ENCODE measurements at places on chromosomes 7 and 10.

- no peak for DNase-seq
Observed at GRCh38 chr7:134695321-134695860, 48.7 kb downstream of the BPGM start.

DNA sequence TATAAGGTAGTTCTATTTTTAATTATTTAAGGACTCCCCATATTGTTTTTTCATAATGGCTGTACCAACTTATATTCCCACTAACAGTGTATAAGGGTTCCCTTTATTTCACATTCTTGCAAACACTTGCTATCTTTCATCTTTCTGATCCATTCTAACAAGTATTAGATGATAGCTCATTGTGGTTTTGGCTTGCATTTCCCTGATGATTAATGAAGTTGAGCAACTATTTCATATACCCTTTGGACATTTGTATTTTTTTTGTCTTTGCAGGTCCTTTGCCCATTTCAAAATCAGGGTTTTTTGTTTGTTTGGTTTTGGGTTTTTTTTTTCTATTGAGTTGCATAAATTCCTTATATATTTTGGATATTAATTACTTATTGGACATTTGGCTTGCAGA lies 107.2 kb downstream of the EPC1 start:
- DNase-seq: no peak

DNA sequence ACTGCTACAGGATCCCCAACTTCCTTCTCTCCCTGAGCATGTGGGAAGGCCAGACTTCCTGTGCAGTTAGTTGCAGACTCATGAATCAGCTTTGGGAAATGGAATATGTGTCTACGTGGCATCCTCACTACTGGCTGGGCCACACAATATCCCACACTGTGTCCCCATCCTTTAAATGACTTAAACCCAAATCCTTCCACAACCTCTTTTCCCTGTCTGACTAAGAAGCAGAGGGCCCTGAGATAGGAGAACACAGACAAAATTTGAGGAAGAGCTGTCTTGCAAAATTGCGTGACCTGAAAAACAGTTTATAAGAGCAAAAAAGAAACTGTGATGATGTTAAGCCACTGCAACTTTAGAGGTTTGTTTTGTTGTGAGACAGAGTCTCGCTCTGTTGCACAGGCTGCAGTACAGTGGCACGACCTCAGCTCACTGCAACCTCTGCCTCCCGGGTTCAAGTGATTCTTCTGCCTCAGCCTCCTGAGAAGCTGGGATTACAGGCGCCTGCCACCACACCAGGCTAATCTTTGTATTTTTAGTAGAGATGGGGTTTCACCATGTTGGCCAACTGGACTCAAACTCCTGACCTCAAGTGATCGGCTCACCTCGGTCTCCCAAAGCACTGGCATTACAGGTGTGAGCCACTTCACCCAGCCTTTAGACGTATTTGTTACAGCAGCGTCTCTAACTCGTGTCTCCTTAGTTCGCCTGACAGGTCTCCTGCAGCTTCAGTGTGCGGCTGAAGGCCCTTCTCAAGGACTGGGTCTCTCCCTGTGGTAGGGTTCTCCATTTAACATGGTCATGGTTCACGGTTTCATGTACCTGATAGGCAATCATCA lies 46.9 kb upstream of the SFMBT2 start:
- no peak for DNase-seq

GRCh38 chr10:46319389-46319788 lies 32.6 kb downstream of the ANTXRL start:
- no peak for DNase-seq

- no peak for DNase-seq
Observed at GRCh38 chr7:134212576-134213546, 85.7 kb downstream of the LRGUK start.

DNA sequence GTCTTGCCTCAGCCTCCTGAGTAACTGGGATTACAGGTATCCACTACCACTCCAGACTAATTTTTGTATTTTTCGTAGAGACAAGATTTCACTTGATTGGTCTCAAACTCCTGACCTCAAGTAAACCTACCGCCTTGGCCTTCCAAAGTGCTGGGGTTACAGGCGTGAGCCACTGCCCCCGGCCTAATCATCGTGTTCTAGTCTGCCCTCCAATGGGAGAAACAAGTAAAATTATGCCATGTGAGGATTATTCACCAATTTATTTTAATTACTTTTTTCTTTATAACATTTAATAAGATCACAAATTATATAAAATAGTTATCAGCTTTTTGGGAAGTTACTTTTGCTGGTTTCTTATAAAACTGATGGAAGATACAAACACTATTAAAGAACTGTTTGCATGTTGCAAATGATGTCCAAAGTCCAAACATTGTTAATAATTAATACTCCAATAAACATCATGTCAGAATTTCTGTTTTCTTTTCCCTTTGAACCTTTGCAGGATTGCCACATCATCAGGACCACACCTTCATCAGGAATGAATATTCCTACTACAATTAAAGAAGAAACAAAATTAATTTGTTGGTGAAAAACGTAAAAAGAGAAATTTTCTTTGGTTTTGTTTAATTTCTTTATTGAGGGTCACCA lies 786 bp upstream of the AKR1C4 start:
- no peak for DNase-seq

GRCh38 chr7:10756981-10757380 lies 216.7 kb upstream of the PHF14 start:
- no peak for DNase-seq

- DNase-seq: peak; percentile 77
Observed at GRCh38 chr7:17401791-17402627, 103.6 kb downstream of the AHR start.

- no peak for DNase-seq
Observed at GRCh38 chr10:62072901-62073300, 171.4 kb downstream of the ARID5B start.

- DNase-seq: no peak
Observed at GRCh38 chr7:44498230-44498954, 7.9 kb upstream of the NUDCD3 start.

DNA sequence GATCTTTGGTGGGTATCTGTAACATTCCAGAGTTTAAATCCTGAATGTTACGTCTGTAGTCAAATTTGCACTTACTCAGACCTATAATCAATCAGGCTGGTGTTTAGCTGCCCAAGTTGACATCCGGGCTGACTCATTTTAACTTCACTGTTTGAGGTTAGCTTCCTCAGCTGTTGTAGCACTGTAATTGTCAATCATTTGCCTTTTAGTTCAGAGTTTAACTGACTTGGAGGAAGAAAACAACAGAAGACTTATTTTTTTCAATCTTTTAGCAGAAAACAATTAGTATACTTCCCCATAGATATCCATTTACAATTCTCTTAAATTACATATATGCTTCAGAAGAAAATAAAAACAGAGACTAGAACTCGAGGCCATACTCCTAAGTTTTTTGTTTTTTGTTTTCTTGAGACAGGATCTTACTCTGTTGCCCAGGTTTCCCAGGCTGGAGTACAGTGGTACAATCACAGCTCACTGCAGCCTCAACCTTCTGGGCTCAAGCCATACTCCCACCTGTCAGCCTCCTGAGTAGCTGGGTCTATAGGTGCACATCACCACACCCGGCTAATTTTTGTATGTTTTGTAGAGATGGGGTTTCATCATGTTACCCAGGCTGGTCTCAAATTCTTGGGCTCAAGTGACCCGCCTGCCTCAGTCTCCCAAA lies 38.5 kb upstream of the LRRC17 start:
- DNase-seq: peak; percentile 80

GRCh38 chr7:4934419-4935025 lies 24.5 kb downstream of the MMD2 start:
- DNase-seq: no peak

DNA sequence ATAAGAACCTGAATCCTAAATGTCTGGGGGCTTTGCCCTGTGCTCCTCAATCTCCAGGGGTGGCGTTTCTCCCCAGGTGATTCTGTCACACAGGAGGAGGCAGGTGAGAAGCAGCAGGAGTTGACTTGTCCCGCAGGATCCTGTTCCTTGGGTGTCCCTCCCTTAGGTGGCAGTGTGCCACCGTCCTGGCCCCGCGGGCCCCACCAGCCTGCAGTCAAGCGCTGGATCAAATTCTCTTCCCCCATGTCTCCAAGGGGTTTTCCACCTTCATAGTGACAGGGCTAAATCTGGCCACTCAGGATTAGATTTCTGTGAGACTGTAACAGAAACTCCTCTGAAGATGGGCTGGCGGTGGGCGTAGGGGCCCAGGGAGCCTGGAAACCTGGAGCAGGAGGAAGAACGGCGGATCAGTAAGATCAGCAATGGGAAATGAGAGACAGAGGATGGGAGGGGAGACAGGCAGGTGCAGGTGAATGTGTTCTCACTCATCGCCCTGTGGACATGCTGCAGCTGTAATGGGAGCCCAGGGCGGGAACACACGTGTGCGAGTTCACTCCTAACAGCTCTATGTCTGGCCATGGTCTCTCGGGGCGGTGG lies 329.2 kb upstream of the COBL start:
- DNase-seq: no peak

DNA sequence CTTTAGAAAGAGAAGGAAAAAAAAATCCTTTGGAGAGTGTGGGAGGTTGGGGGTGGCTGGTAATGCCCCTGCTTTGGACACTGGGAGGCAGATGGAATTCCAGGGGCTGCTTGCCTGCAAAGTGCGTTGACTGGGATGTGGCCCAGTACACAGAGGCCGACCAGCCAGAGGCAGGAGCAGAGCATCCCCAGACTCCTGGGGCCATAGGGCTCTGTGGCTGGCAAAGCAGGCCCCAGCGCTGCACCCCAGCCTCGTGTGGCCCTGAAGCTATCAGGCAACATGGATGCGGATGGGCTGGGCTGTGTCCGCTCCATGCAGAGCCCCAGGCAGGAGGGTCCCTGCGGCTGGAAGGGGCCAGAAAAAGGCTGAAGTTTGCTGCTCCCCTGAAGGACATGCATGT lies 361.6 kb upstream of the FZD8 start:
- DNase-seq: no peak

DNA sequence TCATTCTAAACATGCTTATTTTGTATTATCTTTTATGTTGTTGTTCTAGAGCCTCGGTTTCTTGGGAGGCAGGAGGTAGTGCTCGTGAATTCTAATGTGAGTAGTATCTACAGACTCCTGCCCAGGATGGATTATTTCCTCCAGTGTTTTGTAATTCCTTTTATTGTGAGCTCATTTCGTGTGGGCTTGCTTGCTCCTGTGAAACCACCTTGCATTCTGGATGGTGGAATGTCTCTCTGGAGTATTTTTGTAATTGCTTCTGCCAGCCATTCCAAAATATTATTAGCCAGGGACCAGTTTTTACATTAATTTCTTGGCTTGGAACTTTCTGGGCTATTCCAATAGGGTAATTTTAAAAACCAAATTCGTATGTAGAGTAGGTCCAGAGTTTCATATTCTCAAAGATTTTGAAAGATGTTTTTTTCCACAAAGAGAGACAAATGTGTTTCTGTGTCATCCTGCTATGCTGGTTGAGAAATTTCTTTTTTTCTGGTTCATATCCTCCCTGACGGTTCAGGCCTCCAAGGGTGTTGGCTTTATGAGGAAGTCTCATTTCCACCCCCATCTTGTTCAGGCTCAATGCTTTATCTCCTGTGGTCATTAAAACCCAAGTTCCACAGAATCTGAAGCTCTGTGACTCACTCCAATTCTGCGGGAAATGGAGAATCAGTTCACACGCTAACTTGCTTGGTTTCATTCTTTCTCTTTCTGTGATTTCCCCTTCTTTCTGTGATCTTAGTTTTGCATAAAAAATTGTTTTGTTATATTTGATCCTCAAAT lies 41.7 kb upstream of the CALD1 start:
- peak; percentile 87 for DNase-seq

DNA sequence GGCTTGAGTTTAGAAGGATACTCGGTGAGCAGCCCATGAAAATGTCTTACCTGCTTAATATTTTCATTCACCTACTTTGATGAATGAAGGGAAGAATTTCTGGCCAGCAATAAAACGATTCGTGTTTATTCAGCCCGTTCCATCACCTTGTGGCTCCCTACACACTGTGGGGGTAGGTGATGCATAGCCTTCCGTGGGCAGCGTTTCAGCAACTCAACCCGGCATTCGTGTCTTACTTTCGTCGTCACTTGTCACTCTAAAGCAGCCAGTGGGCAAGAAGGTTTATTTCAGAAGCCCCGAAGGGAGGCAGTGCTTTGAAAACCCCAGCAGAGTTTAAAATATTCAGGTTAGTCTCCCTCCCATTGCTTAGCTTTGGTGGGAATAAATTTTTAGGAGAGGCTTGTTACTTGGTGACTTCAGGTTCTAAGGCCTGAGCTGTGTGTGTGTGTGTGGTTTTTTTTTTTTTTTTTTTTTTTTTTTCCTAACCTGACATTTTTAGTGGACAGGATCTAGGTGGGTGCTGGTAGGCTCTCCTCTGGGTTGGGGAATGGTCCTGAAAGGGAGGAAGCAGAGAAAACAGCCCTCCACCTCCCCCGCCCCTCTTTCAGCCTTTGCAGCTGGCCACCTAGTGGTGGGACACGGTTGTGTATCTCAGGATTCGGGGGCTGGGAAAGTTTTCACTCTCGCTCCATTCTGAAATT lies 1.8 kb downstream of the GRK5 start:
- peak; percentile 64 for DNase-seq

GRCh38 chr7:29926216-29926615 lies 63.4 kb downstream of the SCRN1 start:
- no peak for DNase-seq

DNA sequence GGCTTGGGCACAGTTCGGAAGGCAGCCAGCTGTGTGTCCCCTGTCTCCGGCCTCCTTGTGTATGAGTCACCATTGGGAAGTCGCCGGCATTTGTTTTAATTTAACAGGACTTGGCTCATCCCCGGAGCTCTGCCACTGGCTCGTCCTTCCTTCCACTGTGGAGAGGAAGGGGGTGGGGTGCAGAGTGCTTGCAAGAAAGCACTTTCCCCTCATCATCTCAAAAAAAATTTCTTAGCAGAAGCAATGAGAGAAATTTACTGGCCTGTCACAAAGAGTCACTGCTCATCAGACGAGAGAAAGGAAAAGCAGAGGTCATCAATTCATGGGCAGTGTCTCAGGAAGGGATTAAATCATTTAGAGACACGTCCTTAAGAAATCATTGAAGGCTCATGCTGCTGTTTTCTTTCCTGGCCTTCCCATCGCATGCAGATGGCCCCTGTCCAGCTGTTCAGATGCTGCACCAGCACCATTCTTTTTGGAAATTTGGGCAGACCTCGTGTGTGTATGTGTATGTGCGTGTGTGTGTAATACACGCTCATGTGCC lies 93.3 kb downstream of the BMS1 start:
- no peak for DNase-seq

DNA sequence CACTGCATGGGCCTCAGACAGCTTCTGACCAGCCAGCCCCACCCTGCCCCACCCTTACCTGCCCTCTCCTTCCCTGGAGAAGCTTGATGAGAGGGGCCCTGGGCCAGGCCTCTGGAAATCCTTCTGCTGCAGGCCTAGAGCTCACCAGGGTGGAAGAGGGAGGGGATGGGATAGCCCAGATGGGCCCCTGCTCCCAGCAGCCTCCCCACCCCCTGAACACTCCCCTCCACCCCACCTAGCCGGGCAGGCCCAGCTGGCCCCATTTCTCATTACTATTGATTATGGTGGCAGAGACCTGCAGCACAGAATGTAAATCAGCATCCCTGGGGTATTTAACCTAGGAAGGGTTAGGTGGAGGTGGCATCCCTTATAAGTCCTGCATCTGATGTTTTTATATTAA lies 11.6 kb upstream of the RET start:
- DNase-seq: no peak

- peak; percentile 31 for DNase-seq
Observed at GRCh38 chr10:7338469-7338868, 72.4 kb downstream of the SFMBT2 start.

- DNase-seq: peak; percentile 19
Observed at GRCh38 chr10:62492012-62492869, 118.1 kb downstream of the ZNF365 start.

GRCh38 chr7:81803267-81803666 lies 33.4 kb upstream of the HGF start:
- no peak for DNase-seq
